ENCODE measurements at places on chromosomes 16 and 17.

DNA sequence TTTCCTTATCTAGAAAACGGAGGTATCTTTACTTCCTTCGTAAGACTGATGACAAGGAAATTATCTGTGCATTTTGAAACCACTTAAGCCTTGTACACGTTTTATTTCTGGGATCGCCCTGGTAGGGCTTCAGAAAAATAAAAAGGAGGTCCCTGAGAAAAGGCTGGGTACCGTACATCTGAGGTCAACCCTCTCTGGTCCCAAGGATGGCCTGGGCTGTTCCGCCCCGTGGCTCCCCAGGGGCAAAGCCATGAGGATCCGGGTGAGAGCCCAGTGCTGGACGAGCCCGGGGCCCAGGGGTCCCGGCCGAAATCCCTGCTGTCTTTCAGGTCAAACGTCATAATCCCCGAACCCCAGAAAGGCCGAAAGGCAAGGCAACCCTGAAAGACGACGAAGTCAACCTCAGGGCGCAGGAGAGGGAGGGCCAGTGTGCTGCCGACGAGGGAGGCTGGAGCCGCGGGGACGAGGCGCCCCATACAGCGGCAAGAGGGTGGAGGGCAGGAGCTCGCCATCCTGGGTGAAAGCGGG, 656 bp upstream of the FUS start:
- DNase-seq: no peak

DNA sequence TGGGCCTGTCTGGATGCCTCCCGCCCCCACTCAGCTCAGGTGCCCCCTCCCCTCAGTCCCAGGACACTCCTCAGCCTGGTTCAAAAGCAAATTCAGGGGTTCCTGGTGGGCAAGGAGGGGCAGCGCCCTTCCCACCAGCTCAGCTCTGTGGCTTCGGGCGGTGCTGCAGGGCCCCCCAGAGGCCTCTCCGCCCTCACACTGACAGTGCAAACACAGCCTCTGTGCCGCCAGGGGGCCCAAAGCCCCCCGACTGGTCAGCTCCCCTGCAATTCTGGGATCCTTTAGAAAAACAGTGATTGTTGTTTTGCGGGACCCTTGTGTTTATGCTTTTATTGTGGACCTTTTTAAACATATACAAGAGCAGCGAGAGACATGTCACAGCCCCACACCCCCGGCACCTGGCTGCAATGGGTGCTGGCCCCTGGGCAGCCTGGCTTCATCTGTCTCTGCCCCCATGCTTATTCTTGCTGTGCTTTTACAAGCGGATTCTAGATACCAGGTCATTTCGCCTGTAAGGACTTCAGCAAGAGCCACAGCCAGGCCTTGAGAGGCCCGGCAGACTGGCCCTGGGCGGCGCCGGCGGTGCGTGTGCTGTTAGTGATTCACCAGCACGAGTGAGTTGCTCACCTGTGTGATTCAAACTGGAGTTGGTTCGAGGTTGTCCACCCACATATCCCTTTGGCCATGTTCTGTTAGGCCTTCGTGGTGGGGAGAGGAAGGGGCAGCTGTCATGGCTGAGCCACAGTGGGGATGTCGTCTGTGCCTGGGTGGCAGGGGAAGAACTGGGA, 21.2 kb downstream of the ZNF469 start:
- no peak for DNase-seq

- DNase-seq: no peak
These were observed 13.9 kb upstream of the KDM8 start for GRCh38 chr16:27189335-27189972.

GRCh38 chr17:7947651-7948050, 15.6 kb downstream of the CNTROB start:
- DNase-seq: no peak

- peak; percentile 73 for DNase-seq
These were observed 16.2 kb downstream of the SOCS3 start for GRCh38 chr17:78343543-78344201.

DNA sequence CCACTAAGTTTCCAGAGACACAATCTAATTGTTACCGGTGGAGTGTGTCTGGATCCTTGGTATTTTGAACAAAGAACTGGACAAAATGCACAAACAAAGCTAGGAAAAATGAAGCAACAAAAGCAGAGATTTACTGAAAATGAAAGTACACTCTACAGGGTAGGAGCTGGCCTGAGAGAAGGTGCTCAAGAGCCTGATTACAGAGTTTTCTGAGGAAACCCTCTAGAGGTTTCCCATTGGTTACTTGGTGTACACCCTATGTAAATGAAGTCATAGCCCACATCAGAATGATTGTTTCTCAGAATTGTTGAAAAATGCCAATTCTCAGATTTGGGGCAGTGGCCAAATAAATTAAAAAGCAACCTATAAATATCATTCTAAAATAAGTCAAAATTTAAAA, 436.4 kb downstream of the KCNJ18 start:
- no peak for DNase-seq

- DNase-seq: no peak
These were observed 253.1 kb downstream of the RBFOX1 start for GRCh38 chr16:7585705-7586104.

All from stimulated activated CD8-positive, alpha-beta memory T cell treated with anti-CD3 and anti-CD28 coated beads, Interleukin-4, amount 100 ng/mL, for 48 hours (primary cell).